Cardiac muscle cell (in vitro differentiated cells and primary cell): ENCODE measurements at places on chromosomes 6 and 20. TPM values are rescaled to one million over a fixed set of nuclear protein-coding genes. Genes with fewer than 3 reads are reported as not detected.

The ETV7 gene
- total RNA-seq = 0.14 TPM in 1 of 2 replicates, not detected in the other

- H3K4me3 ChIP-seq = no peak overlapping the region
- H3K4me1 ChIP-seq = peaks cover 30% of the 10 kb centered on the region
- H3K36me3 ChIP-seq = no peaks in the 10 kb centered on the region
- peak overlapping the region; percentile 64 for H3K27ac ChIP-seq
- no peak for DNase-seq
- no peaks in the 10 kb centered on the region for H3K27me3 ChIP-seq
Observed at GRCh38 chr6:44221961-44222335, 1.4 kb upstream of the SLC29A1 start.

- DNase-seq = no peak
- no peak overlapping the region for H3K27ac ChIP-seq
- H3K27me3 ChIP-seq = no peaks in the 10 kb centered on the region
- no peaks in the 10 kb centered on the region for H3K4me1 ChIP-seq
- no peaks in the 10 kb centered on the region for H3K36me3 ChIP-seq
Observed at GRCh38 chr6:38319256-38320212, 320.2 kb downstream of the BTBD9 start.

The HLA-DMA gene
- total RNA-seq = 1.8 and 2.9 TPM in 2 replicates

The ZBTB46 gene
- total RNA-seq = 43.1 and 53.4 TPM in 2 replicates

The DDX43 gene
- not detected in 2 replicates for total RNA-seq

The GPR63 gene
- 0.67 and 1.7 TPM in 2 replicates for total RNA-seq

- peak; percentile 79 for DNase-seq
- H3K36me3 ChIP-seq = no peaks in the 10 kb centered on the region
- peak overlapping the region; percentile 15 for H3K27ac ChIP-seq
Observed at GRCh38 chr6:163745536-163746400, 331.2 kb downstream of the QKI start.

DNA sequence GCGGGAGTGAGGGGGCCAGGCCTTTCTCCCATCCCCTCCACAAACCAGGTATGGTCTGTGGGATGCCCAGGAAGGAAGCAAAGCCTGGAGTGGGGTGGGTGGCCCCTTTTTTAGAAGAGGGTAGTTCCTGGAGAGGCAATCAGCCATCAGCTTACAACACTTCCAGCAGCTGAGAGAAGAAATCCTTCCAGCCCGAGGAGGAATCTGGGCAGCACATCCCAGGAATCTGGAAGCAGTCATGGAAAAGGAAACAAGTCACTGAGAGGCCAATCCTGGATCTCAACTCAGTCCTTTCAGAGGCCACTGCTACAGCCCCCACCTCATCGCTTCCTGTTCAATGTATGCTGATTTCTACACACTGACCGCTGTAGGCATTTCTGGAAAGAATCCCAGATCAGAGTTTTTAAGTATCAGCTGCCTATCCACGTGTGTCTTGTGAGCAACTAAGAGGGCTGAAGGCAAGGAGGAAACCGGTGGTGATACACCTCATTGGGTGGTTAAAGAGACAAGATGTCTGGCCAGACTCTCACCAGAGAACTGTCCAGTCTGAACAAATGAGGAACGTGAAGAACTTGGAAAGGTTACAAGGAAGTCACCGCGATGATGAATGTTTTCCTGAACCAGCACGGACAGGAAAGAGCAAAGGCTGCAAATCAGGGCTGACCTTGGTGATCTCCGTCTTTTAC, 92.9 kb upstream of the SHLD1 start:
- H3K27ac ChIP-seq = peak overlapping the region; percentile 72
- H3K36me3 ChIP-seq = no peaks in the 10 kb centered on the region
- no peaks in the 10 kb centered on the region for H3K27me3 ChIP-seq
- DNase-seq = peak; percentile 99
- no peak overlapping the region for H3K4me3 ChIP-seq
- H3K4me1 ChIP-seq = peaks cover 22% of the 10 kb centered on the region

DNA sequence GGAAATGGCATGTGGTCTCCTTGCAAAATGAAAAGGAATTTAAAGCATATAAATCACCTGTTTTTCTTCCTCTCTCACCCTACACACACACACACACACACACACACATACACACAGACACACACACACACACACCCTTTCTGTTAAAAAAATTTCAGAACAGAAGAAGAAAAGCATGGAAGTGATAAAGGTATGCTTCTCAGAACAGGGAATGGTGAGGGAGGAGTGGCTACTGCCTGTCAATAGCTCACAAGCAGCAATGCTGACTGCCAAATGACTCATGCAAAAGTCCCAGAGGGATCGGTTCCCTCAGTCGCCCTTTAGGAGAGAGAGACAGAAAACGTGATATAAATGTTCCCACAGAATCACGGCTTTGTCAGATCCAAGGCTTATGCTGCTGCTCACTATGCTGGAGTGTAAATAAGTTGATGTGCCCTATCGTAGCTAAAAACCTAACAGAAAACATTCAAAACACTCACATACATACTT, 102.6 kb downstream of the IBTK start:
- DNase-seq = peak; percentile 32
- peaks cover 24% of the 10 kb centered on the region for H3K4me1 ChIP-seq
- H3K36me3 ChIP-seq = no peaks in the 10 kb centered on the region
- H3K27ac ChIP-seq = peak overlapping the region; percentile 75
- no peaks in the 10 kb centered on the region for H3K27me3 ChIP-seq
- H3K4me3 ChIP-seq = no peak overlapping the region

The COX4I2 gene
- not detected in 2 replicates for total RNA-seq

- peak; percentile 89 for DNase-seq
- peaks cover 6% of the 10 kb centered on the region for H3K4me1 ChIP-seq
- H3K4me3 ChIP-seq = no peak overlapping the region
- H3K27ac ChIP-seq = no peak overlapping the region
Observed at GRCh38 chr6:113447088-113447831, 409.9 kb upstream of the MARCKS start.

- H3K36me3 ChIP-seq = no peaks in the 10 kb centered on the region
- H3K4me1 ChIP-seq = no peaks in the 10 kb centered on the region
- no peak overlapping the region for H3K27ac ChIP-seq
- no peaks in the 10 kb centered on the region for H3K27me3 ChIP-seq
- no peak for DNase-seq
Observed at GRCh38 chr6:18352001-18352400, 35.1 kb upstream of the RNF144B start.

DNA sequence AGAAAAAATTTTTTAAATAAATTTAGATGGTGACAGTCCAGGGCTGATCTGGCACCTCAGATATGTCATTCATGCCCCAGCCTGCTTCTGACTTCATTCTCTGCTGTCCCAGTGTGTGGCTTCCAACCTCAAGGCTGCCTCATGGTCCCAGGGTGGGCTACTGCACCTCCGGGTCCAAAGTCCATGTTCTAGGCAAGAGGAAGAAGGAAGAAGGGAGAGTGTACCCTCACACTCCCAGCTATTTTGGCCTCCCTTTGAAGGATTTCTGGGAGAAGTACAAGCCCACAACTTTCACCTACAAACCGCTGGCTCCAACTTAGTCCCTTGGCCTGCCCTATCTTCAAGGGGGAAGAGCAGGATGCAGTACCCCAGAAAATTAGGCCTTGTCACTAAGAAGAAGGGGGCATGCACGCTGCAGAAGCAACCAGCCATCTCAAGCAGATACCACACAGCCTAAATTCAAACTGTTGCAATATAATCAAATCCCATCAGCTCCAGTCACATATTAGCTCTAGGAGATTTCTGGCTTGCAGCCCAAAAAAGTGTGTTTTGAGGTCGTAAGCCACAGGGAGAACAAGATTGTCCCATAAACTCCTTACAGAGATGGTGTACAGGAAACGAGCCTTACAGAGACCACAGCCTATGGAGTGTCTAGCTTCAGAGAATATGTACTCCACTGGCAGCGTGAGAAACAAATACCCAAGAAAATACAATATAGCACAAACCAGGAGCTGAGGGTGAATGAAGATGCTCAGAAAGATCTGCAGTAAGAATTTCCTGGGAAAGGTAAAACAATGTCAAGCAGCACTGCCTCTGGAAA, 906 bp upstream of the BTN3A2 start:
- H3K27me3 ChIP-seq = no peaks in the 10 kb centered on the region
- no peaks in the 10 kb centered on the region for H3K36me3 ChIP-seq
- no peak overlapping the region for H3K27ac ChIP-seq
- no peaks in the 10 kb centered on the region for H3K4me1 ChIP-seq

The ULBP1 gene
- 0.04 TPM in 1 of 2 replicates, not detected in the other for total RNA-seq

- no peaks in the 10 kb centered on the region for H3K36me3 ChIP-seq
- H3K4me1 ChIP-seq = no peaks in the 10 kb centered on the region
- no peak overlapping the region for H3K27ac ChIP-seq
- H3K27me3 ChIP-seq = no peaks in the 10 kb centered on the region
Observed at GRCh38 chr6:166684866-166685265, 57.8 kb upstream of the RPS6KA2 start.
